Left renal cortex interstitium (tissue), 4 donors: ENCODE measurements at places on chromosomes 7 and 10. TPM values are rescaled to one million over a fixed set of nuclear protein-coding genes. Genes with fewer than 3 reads are reported as not detected.

The NOS3 gene
- 9.5 TPM for polyA plus RNA-seq

DNA sequence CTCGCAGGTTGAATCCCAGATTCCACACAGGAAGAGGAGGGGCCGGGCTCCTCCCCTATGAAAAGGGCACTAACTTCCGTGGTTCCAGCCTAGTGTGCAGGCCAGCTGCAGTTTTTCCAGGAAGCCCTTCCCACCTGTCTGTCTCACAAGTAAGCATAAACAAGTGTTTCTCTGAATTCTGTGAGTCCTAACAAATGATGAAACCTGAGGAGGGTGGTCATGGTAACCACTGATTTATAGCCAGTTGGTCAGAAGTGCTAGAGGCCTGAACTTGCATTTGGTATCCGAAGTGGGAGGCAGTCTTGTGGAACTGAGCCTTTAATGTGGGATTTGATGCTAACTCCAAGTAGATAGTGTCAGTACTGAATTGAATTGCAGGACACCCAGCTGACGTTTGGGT is 54.7 kb upstream of the STEAP4 start:
- DNase-seq = no peak

- DNase-seq = no peak
Observed at GRCh38 chr10:127102176-127102575, 94.2 kb downstream of the INSYN2A start.

DNA sequence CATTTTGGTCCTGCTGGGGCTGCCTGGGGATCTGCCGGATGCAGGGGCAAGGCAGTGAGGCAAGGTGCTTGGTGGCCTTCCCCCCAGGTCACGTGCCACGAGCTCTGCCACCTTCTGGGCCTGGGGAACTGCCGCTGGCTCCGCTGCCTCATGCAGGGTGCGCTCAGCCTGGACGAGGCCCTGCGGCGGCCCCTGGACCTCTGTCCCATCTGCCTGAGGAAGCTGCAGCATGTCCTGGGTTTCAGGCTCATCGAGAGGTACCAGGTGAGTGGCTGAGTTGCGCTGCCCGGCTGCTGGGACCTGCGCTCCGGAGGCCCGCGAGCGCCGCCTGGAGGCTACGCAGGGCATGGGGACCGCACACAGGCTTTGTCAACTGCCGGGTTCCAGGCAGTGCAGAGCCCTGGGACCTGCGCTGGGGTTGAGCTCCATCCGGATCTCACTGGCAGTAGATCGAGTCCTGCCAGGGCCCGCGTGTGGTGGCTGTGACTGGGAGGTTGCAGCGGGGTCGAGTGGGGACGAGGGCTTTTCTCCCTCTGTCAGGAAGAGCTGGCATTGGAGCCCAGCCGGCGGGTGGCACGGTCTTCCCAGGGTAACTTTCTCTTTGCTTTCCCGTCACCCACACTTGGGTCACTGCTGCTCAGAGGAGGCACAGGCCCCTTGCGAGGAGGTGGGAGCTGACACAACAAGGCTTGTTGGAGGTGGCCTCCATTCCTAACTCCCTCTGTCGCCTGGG is 21.7 kb downstream of the AMZ1 start:
- DNase-seq = no peak

DNA sequence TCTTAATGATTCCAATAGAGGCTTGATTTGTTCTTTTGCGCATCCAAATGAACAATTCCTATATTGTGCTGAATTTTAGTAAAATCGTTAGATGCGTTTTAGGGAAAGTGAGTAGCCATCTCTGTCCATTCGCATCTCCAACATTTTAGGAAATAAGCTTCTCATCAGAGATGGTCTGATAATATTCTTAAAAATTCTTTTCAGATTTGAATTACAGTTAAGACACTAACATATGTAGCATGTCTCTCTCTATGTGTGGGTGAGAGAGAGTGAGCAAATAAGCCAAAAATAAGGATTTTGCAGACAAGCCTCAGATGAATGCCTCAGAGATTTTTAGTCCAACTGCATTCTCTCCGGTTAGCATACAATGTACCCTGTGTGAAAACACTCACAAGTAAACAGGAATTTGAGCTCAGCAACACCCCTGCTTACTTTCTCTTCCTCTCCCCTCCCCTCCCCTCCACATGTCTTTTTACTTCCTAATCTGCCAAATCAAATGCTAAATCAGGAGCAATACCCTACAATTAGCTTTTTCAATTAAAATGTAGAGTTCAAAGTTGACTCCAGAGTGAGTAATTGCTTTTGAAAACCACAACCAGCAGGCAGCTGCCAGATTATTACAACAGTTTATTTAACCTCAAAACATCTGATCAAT is 354.4 kb downstream of the CRPPA start:
- DNase-seq = no peak

The ORC5 gene
- 28.4 TPM for polyA plus RNA-seq

DNA sequence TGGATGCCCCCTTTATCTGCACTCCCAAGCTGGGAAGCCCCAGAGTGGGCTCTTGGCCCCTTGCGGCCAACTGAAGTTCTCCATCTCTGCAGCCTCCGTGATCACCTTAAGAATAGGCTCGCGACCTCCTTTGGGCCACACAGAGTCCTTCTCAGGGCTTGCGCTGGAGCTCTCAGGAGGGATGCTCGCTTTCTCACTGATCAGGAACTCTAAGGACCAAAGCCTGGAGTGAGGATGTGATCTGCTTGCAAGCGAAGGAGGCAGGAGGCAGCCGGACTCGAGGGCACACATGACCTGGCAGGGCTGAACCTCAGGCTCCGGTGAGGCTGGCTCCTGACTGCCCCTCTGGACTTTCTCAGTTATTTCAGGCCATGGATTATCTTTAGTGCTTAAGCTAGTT is 192.1 kb upstream of the MKI67 start:
- DNase-seq = no peak

The HOXA6 gene
- polyA plus RNA-seq = 37.3 TPM

The KIAA1549 gene
- polyA plus RNA-seq = 14.0 TPM

The FAM25A gene
- not detected for polyA plus RNA-seq

DNA sequence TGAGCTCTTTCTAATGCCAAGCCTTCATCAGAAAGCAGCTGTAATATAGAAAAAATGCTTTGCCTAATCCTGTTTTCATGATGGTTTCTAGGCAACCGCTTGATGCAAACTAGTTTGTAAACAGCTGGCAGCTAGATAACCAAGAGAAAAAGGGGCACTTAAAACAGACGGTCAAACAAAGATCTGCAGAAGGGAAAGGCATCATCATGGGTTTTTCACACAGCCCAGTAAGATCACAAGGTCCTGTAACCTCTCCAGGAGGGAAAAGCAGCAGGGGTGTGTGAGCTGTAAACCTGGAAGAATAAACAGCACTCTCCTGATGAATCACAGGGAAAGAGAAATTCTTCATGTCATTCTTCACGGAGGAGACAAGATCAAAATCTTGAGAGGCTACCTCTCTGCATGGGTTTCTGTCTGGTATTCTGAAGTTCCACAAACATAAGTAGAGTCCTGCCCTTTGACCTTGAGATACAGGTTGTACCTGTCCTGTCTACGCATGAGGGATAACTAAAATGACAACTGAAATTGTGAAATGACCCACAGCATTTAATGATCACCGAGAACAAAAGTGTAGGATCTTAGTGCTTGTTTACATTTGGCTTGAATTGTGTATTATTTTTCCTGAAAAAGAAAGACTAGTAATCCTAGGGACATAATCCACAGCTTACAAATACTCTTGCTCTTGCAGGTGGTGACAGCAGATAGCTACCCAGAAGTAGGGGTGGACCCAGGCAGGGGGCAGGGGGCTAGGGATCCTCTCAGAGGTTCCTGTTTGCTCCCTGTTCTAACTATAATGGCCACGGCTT is 48.0 kb downstream of the CREB3L2 start:
- DNase-seq = no peak

GRCh38 chr7:86592185-86592584 is 51.5 kb upstream of the GRM3 start:
- DNase-seq = no peak

The CDHR1 gene
- polyA plus RNA-seq = 0.99 TPM

The ATP5F1C gene
- polyA plus RNA-seq = 322 TPM

GRCh38 chr7:102892631-102893278 is 20.0 kb upstream of the LRRC17 start:
- DNase-seq = no peak

The MGMT gene
- 17.6 TPM for polyA plus RNA-seq

- DNase-seq = no peak
Observed at GRCh38 chr7:138097064-138097741, 20.9 kb downstream of the AKR1D1 start.

- no peak for DNase-seq
Observed at GRCh38 chr10:17961551-17962422, 10.1 kb downstream of the SLC39A12 start.

The C10orf105 gene
- polyA plus RNA-seq = 0.16 TPM
